ENCODE measurements at places on chromosomes 1 and 21.

- DNase-seq = no peak
Observed at GRCh38 chr1:163540727-163541126, 219.0 kb downstream of the NUF2 start.

- no peak for DNase-seq
Observed at GRCh38 chr1:171372418-171373084, 58.6 kb downstream of the FMO4 start.

DNA sequence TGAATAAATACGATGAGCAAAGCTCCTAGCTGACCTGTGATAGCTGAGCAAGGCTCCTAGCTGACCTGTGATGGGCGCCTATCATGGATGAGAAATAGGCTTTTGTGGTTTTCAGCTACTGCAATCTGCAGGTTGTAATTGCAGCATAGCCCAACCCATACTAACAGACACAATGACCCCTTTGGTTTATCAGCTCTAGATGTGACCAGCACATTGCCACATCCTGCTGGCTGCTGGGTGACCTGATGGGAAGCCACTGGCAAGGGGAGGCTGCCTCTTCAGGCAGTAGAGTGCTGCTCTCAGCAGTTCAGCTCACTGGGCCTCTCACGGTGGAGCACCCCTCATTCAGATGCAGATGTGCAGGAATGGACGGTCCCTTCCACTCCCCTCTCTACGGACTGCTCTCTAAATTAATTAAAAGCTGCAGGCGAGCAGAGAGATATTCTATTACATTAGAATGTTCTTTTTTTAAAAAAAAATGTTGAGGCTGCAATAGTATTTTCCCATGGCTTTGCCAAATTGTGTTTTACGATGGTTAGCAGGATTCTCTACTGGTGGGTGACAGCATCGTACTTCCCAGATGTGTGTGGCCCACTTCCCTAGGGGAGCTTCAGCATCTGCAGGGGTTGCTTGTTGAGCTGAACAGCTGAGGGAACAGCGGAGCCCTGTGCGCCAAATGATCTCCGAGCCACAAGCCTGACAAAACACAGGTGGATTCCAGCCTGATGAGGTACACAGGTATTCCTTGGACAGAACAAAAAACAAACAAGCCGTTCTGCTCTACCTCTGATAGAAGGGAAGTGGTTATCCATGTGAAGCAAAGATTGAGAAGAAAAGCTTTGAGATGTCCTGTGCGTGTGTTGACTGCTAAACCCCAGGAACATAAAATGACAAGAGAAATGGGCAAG, 65.0 kb downstream of the SYT6 start:
- DNase-seq = no peak

- DNase-seq = no peak
Observed at GRCh38 chr21:37467082-37467481, 100.5 kb downstream of the DYRK1A start.

DNA sequence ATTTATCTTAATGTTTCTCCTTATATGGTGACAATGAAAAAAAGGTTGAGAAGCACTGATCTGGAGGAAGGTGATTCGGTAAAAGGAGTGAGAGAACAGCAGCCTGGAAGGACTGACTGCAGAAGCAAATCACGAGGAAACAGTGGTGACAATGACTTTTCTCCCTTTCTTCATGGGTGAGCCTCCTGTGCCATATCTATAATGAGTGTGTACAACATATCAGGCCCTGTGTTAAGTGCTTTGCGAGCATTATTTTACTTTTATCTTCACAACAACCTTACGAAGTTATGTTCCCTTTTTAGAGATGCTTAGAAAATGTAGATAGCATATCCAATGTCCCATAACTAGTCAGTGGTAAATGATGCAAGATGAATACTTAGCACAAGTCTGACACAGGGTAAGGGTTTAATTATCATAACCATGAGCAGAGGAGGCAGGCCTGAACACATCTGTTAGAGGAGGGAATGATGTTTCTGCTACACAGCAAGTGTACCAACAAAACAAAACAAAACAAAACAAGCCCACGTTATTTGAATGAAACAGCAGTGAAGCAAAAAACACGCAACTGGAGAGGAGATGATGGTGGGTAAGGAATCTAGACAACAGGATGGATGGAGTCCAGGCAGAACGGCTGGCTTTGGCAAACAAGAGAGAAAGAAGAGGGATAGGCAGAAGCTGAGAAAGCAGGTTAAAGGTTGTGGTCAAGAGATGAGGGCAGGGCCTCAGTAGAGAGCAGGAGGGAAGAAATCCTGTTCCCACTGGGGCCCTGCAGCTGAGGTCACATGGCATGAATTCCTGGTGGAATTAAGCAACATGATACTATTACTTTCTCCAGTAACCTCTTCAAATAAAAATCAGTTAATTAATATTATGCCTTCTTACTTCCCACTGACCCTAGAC, 29.6 kb downstream of the GNG12 start:
- DNase-seq = no peak

GRCh38 chr1:44806025-44806703, 987 bp downstream of the DYNLT4 start:
- DNase-seq = no peak

DNA sequence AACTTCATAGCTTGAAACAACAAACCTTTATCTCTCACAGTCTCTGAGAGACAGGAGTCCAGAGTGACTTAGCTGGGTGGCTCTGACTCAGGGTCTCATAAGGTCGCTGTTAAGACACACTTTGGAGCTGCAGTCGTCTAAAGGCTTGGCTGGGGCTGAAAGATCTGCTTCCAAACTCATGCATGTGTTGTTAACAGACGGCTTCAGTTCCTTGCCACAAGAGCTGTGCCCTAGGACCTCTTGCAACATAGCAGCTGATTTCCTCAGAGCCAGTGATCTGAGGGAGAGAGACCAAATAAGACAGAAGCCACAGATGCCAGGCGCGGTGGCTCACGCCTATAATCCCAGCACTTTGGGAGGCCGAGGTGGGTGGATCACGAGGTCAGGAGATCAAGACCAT, 176.8 kb downstream of the DISC1 start:
- DNase-seq = no peak

DNA sequence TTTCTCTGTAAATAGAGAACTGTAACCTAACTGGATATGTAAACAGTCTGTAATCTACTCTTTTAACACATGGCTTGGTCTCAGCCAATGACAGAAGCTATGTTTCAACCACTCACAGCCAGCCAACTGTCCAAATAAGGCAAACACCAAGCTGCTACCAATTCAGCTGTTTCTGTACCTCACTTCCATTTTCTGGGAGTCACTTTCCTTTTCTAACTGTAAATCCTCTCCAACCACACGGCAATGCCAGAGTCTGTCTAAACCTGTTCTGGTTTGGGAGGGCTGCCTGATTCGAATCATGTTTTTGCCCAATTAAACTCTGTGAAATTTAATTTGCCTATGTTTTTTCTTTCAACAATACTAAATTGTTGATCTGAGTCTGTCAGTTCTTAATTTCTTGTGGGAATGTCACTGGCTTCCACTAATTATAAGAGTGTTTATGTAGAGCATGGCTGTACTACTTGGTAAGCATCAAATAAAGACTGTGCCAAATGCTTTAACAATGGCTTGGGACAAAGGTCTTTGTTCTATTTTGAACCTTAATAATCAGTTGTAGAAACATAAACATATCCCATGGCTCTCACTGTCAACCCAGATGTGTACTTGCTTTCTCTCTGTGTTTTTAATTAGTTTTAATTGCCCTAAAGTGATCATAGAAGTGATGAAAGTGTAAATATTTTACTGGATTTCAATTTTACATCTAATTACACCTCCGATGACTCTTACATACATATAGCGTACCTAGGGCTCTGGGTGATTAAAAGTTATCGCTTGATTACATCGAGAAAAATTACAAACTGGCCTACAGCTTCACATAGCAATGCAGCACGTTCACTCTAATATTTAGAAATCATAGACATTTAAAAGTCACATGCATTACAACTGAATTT, 1144.6 kb upstream of the TMPRSS15 start:
- DNase-seq = peak; percentile 14

DNA sequence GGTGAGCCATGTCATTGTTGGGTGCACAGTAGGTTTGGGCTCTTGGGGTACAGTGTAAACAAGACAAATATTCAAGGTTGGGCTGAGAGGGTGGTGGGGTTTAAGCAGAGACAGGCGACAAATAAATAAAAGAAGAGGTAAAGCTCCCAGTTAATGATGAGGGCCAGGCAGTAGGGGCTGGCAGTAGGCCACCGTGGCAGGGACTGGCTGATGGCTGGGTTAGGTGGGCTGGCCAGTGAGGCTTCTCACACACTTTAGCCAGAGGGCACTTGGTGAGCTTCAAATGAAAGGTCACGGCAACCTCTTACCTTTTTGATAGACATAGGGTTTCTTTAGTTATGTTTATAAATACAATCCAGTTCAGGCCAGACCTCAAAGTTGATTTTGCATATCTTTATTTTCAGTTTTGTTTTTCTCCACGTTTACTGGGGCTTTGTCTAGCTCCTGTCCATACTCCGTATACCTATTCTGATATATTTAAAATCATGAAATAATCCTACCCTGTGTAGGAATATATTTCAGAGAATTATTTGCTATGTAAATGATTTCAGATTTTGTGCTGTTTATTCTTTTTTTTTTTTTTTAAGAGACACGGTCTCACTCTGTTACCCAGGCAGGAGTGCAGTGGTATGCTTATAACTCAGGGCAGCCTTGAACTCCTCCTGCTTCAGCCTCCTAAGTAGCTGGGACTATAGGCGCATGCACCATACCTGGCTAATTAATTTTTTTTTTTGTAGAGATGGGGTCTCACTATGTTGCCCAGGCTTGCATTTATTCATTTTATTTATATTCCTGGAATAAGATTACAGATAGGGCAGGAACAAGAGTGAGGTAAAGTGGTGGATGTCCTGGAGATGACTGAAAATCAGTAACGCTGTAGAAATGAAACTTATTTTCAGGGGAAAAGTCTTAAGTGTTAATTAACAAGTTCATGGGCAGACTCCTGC, 122.7 kb downstream of the RYR2 start:
- no peak for DNase-seq

DNA sequence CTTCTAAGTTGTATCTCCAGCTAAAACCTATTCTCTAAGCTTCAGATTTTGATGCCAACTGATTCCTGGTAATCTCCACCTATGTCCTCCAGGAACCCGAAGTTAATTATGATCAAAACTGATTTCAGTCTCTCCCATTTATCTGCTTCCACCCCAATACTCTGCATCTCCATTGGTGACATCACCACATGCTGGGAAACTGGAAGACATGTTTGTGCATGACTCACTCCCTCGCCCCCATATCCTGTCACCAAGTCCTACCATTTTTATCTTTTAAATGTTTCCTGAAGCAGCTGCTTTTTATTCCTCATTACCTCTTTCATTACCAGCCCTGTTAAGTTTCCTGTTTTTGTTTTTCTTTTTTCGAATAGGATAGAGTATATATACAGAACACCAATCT, 228.5 kb downstream of the LRRC40 start:
- no peak for DNase-seq

GRCh38 chr1:37175666-37176215, 141.4 kb upstream of the GRIK3 start:
- no peak for DNase-seq

GRCh38 chr21:41222247-41223068, 54.5 kb downstream of the BACE2 start:
- no peak for DNase-seq

- DNase-seq = no peak
Observed at GRCh38 chr1:180581635-180582039, 22.9 kb downstream of the OVAAL start.

DNA sequence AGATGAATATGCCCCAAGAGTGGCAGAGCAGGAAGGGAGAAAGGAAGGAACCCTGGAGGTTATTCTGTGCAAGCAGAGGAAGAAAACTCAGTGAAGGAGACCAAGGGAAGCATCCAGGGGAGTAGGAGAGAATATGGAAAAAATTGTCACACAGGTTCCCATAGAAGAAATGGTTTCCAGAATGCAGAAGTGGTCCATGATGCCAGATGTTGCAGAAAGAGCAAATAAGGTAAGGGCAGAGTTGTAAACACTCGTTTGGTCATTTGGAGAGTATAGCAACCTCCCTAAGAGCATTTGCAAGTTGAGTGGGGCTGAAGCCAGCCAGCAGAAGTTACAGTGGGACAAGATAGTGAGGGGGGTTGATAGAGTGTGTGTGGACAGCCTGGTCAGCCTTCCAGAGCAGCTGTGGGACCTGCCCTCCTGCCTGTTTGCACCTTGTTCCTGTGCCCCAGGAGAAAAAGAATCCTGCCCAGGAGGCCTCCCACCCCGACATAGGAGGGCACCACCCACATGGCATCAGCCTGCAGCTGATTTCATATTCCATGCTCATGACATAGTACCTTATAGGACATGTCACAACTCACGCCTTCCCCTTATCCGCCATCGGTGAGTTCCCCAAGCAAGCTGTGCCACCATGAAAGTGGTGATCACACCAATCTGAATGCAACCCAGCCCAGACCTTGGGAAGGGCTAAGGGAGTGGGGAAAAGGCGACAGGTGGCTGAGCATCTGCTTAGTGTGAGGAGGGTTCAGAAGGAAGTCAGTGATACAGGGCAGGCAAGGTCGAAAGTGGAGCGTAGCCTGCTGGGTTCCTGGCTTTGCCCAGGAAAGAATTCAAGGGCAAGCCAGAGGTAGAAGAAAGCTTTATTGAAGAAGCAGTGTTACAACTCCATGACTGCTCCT, 8.2 kb upstream of the NEK2 start:
- DNase-seq = no peak

DNA sequence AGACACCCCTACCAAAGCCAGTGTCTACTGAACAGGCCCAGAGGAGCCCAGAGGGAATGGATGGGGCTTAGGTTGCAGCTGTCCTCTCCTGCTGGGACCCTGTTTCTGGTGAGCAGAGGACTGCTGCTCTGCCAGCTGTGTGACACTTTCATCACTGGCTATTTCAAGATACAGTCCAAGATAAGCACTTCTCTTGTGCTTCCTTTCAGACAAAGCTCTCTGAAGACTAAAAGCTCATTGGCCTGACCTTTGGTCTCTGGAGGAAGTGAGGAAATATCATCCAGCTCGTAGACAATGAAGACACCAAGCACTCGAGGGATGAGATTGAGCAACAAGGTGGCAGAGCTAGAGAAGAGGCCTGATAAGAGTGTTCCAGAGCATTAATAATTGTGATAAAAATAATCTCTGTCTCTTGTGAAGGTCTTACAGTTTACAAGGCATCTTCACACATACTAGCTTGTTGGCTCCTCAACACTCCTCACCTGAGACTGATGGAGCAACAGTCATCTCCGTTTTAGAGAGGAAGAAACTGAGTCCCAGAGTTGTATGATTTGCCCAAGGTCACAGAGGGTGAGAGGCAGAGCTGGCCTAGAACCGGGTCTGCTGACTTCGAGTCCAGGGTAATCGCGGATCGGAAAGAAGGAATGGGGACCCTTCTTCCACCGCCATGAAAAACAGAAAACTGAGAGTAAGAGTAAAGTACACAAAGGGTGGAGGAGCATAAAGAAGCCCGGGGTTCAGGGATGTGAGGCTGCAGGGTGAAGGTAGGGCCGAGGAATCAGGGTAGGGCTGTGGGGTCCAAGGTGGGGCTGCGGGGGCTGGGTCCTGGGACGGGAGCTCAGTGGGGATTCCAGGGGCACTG, 666 bp downstream of the PAFAH2 start:
- DNase-seq = no peak

DNA sequence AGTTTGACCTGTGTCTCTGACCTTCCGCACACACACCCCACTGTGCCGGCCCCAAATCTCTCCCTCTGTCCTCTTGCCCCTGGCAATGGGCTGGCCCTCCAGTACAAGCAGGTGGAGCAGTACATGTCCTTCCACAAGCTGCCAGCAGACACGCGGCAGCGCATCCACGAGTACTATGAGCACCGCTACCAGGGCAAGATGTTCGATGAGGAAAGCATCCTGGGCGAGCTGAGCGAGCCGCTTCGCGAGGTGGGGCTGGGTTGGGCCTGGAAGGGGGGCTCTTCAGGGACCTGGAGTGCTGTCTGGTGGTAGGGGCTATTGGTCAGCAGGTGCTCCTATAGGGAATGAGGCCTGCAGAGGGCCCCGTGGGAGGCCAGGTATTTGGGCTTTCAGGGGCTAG, 7.8 kb downstream of the HCN3 start:
- no peak for DNase-seq
